ENCODE measurements at places on chromosomes 12 and 14.

GRCh38 chr14:44341116-44341515, 166.0 kb downstream of the FSCB start:
- no peak for DNase-seq

DNA sequence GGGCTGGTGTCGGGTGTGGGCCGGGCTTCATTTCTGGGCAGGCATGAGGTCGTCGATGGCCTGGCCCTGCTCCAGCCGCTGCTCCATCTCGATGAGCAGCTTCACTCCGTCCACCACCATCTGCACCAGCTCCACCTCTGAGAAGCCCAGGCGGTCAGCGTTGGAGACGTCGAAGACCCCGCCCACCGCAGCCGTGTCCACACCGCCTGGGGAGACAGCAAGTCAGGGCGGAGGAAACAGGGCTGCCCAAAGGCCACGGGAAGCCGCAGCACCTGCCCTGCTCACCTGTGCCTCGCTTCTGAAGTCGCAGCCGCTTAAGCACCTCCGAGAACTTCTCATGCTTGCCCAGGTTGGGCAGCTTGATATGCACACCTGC, 2.8 kb downstream of the CKB start:
- DNase-seq, result no peak

- DNase-seq, result no peak
Measured at GRCh38 chr14:99548255-99548654, 55.8 kb downstream of the CCDC85C start.

GRCh38 chr14:70881549-70882177, 25.6 kb upstream of the PCNX1 start:
- no peak for DNase-seq

GRCh38 chr12:93750056-93750455, 72.9 kb downstream of the CRADD start:
- DNase-seq, result no peak

DNA sequence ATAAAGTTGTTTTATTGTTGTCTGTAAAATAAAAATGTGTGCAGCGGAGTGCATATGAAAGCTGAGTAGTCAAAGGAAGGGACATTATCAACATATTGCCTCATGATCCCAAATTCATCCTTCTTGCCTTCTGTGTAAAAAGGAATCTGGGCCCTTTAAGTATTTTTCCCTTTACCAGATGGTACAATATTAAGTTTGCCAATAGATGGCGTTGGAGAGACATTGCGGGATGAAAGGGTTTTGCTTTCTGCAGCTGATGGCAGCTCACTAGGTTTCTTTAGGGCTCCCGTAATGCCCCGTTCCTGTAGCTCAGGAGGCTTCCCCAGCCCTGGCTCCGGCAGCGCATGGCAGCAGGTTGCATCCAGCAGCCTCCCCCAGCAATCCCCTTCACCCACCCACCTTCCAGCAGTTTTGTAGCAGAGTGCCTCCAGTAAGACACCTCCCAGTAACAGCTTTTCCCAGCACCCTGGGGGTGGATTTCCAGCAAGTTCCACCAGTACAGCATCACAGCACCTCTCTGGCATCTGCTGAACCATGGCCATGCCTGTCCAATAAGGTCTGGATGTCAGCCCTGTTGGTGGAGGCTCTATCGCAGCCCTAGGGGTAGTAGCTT, 354.4 kb downstream of the MED13L start:
- DNase-seq, result no peak

DNA sequence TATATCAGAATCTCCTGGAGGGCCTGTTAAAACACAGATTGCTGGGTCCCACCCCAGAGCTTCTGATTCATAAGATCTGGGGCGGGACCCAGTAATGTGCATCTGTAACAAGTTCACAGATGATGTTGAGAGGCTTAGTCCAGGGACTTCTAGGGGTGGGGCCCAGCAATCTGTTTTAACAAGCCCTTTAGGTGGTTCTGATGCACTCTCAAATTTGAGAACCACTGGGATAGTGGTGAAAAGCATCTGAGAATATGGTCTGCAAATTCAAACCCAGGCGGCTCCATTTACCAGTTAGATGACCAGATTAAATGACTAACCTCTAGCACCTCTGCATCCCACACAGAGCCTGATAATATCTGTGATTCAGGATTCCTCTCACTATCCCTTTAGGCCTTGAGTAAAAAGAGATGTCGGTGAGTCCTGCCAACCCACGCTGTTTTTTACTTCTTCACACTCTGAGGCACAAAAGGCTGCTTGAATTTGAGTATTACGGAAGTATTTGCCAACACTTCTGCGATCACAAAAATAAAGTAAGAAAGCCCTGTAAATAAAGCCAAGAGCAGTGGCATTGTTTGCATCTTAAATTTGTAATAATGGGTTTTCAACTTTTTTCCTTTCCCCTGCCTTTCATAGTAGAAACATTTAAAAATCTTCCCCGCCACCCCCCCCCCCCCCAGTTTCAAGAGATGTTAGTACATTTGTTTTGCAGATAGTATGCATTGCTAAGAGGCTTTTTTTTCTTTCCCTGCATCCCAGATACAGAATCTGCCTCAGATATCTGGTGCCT, 1.8 kb upstream of the FRS2 start:
- DNase-seq, result no peak

DNA sequence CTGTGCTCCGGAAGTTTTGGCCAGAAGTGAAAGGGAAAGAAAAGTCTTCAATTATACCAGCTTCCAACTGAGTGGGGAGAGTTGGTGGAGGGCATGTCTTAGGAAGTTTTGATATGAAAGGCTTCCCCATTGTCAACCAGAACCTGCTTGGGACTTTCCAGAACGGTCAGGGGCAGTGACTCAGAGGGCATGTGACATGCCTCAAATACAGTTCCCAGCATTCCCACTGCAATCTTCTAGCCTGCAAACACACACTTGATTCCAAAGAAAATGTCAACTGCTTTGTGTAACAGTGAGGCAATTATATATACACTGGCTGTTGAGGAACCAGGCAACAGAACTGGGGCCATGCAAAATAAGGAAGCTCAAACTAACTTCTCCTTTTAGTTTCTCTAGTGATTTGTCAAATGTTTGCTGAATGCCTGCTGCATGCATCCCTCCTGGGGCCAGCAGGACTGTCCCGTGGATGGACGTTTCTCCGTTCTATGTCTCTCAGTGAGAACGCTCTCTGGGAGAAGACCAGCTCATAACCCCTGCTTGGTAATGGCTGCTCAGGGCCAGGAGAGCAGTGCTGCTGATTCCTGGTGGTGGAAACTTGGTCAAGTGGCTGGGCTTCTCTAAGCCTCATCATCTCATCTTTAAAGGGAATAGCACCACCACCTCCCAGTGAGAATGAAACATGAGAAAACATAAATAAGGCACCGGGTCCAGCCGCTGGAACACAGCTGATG, 18.3 kb downstream of the SLC25A47 start:
- DNase-seq, result no peak

DNA sequence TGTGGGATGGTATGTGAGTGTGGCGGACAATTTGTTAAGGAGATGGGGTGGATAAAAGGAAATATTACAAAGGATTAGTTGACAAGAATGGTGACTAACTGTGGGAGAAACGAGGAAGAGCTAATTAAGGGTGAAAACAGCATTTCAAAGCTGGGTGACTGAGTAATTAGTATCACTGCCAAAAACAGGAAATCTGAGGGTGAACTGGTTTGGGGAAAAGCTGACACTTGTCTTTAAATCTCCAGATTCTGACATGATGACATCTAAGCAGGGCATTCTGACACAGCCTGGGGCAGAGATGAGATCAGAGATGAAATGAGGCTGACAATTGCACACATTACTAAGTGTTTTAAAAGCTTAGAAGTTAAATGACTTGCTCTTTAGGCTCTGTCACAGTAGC, 42.4 kb upstream of the CCDC175 start:
- DNase-seq, result no peak

DNA sequence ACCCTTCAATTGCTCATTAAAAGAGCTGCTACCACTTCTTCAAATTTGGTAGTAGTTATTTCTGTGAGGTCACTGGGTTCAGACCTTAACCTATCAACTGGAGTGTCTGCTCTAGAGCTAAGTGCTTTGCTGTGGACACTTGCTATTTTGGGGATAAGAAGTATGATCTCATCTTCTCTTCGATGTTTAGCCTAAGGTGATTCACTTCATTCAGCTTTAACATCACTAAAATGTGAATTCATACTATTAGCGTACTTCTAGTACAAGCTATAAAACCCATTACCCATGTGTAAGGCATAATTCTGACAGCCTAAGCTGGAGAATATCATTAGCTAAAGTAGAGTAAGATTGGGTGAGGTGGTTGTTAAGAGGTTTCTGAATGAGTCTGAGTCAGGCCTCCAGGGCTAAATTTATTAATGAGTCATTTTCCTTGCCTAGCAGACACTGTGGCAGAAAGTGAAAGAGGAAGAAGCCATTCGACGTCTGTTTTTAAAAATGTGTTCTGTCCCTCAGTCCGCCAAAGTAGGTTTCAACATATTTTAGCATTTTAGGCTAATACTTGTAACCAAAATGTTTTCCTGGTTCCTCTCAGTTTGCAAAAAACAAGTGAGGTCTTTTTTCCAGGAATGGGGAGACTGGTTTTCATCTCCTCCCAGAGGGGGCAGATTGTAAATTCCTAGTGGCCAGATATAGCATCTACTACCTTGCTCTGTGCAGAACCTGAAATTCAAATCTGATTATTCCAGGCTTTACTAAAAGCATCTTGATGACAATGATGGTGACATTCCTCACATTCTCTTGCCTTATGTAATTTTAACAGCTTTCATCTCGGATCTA, 103.6 kb downstream of the SSPN start:
- no peak for DNase-seq

GRCh38 chr12:130526813-130527212, 189.1 kb downstream of the PIWIL1 start:
- no peak for DNase-seq

DNA sequence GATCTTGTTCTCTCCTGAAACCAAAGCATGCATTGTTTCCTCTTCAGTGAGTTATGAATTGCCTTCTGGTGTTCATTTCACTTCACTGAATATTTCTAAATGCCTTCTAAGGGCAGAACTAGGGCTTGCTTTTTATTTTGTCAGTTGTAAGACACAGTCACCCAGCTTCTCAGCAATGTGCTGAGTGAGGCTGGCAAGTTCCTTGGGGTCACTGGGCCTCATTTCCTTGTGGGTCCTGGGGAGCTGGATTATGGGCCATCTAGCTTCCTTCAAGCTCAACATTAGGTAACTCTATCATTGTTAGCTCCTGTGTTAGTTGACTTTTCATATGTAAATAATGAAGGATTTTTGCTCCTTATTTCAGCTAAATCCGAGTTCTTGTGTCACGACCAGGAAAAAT, 13.8 kb downstream of the ASCL4 start:
- no peak for DNase-seq

GRCh38 chr12:19624491-19624890, 185.2 kb downstream of the AEBP2 start:
- DNase-seq, result no peak

- DNase-seq, result no peak
Measured at GRCh38 chr12:11877869-11878780, 192.6 kb upstream of the BCL2L14 start.

DNA sequence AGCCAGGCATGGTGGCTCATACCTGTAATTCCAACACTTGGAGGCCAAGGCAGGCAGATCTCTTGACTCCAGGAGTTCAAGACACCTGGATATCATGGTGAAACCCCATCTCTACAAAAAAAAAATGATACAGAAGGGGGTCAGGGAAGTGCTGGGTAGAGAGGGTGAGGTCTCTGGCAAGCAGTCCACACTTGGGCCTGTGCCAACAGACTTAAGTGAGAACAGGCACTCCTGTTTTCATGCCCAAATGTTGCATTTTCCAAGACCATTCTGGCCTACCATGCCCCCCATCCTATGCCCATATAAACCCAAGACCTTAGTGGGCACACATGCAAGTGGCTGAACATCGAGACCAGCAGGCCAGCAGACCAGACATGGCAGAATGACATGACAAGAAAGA, 16.0 kb upstream of the CMAS start:
- no peak for DNase-seq

GRCh38 chr14:54769951-54770863, 132.4 kb downstream of the GCH1 start:
- DNase-seq, result no peak

DNA sequence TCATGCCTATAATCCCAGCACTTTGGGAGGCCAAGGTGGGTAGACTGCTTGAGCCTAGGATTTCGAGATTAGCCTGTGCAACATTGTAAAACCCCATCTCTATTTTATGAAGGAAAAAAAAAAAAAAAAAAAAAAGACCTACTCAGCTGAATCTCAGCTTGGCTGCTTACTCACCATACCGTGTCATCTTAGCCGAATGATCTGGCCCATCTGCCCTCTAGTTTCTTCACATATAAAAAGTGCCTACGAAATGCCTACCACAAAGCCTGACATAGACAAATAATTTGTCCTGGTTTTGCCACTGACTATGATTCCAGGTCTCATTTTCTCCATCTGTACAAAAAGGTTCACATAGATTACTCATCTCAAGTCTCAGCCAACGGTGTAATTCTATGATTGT, 10.1 kb downstream of the DIABLO start:
- DNase-seq, result no peak

DNA sequence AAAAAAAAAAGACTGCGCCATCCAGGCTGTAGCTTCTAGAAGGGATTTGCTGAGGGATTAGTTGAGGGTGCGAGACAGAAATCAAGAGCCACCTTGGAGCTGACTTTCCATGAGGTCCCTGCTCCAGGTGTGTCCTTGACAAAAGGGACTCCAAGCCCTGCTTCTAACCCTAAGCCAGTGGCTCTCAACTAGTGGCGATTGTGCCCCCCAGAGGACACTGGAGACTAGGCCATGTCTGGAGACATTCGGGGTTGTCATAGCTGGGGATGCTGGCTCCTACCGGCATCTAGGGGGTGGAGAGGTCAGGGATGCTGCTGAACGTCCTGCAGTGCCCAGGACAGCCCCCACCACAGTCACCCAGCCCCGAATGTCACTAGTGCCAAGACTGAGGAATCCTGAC, 40.6 kb downstream of the SPRING1 start:
- no peak for DNase-seq

- no peak for DNase-seq
Measured at GRCh38 chr12:28025821-28026505, 53.4 kb upstream of the PTHLH start.

DNA sequence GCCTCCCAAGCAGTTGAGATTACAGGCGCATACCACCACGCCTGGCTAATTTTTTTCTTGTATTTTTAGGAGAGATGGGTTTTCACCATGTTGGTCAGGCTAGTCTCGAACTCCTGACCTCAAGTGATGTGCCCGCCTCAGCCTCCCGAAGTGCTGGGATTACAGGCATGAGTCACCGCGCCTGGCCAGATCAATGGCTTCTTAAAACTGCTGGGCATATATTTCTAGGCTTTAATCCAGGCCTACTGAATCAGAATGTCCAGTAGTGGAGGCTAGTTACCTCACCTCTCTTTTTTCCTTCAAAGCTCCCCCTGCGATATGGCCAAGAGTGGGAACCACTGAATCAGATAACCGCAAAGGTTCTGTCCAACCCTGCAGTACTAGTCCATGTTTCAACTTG, 17.1 kb downstream of the POU6F1 start:
- DNase-seq, result no peak

DNA sequence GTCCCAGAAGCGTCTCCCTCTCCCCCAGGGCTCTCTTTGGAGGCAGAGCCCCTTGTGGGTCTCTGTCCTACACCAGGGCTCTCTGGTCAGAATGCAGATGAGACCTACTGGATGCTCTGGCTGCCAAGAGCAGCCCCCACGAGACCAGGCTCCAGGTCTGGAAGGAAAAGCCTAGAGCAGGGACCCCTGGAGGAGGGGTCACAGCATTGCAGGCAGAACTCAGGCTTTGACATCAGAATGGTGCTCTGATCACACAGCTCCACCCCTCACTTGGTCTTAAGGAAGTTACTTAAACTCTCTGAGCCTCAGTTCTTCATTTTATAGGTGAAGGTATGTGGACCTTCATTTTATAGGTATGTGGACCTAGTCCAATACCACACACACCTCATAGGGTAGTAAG, 83.1 kb downstream of the ARL6IP4 start:
- DNase-seq, result no peak

Data from stimulated activated naive CD4-positive, alpha-beta T cell treated with Interleukin-2 at 50 U/mL for 16 hours (primary cell).